Stimulated activated CD4-positive, alpha-beta T cell treated with anti-CD3 and anti-CD28 coated beads, Interleukin-1b, Interleukin-23, amount 100 ng/mL, for 1 hour (primary cell): ENCODE measurements at places on chromosomes 12 and 14.

DNA sequence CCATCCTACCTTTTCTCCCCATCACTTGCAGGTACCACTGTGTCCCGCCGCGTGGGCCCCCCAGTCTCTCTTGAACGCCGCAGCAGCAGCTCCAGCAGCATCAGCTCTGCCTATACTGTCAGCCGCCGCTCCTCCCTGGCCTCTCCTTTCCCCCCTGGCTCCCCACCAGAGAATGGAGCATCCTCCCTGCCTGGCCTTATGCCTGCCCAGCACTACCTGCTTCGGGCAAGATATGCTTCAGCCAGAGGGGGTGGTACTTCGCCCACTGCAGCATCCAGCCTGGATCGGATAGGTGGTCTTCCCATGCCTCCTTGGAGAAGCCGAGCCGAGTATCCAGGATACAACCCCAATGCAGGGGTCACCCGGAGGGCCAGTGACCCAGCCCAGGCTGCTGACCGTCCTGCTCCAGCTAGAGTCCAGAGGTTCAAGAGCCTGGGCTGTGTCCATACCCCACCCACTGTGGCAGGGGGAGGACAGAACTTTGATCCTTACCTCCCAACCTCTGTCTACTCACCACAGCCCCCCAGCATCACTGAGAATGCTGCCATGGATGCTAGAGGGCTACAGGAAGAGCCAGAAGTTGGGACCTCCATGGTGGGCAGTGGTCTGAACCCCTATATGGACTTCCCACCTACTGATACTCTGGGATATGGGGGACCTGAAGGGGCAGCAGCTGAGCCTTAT is 9.2 kb downstream of the ARHGAP9 start:
- no peak for DNase-seq

GRCh38 chr12:4959381-4959780 is 49.7 kb downstream of the KCNA1 start:
- DNase-seq: no peak

DNA sequence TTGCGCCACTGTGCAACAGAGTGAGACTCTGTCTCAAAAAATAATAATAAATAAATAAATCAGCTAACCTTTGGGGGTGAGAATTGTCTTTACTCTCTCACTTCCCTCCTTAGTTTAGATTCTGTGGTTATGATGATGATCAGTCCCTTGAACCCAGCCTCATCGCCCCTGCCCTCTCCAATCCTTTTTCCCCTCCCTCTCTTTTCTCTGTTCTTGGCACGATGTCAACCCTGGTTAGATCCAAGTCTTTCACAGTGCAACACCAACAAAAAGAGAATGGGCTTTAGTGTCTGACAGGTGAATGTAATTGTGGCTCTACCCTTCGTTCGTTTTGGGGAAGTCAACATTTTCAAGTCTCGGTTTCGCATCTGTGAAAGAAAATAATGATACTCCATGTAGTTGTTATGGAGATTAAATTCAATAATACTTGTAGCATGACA is 59.0 kb downstream of the NTN4 start:
- no peak for DNase-seq

- no peak for DNase-seq
Observed at GRCh38 chr12:79402606-79403005, 288.2 kb downstream of the PAWR start.

GRCh38 chr14:64926398-64926995 is 12.2 kb downstream of the CHURC1 start:
- DNase-seq: no peak

DNA sequence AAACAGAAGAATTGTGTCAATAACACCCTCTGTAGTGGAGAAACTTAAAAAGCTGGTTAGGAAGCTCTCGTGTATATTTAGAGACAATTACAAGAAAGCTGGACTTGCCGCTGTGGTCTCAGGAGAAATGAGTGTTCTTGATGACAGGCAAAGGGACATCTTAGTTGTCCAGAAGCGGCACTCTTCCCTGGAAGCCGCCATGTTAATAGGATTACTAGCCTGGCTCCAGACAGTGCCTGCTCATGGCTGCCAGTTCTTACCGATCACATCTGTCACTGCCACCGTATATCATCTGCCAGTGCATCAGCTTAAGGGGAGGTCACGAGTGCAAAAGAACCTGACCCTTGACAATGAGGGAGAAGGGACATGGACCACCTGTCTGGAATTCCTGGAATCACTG is 48.9 kb downstream of the C14orf132 start:
- no peak for DNase-seq

DNA sequence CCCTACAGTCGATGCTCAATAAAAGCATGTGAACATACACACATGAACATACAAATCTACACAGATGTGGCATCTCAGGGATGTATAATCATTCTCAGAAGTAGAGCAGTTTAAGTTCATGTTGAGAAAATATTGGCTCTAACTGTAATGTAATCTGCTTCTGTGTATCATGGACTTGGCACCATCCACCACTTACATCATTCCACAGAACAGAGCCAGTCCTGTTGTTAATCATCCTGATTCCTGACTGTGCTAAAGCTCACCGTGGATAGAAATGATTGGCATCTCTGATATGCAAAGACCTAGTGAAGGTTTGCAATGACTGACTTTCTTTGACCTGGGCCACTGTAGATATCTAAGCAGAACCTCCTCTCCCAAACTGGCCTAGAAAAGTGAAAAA is 1141.3 kb downstream of the BCL11B start:
- DNase-seq: no peak

DNA sequence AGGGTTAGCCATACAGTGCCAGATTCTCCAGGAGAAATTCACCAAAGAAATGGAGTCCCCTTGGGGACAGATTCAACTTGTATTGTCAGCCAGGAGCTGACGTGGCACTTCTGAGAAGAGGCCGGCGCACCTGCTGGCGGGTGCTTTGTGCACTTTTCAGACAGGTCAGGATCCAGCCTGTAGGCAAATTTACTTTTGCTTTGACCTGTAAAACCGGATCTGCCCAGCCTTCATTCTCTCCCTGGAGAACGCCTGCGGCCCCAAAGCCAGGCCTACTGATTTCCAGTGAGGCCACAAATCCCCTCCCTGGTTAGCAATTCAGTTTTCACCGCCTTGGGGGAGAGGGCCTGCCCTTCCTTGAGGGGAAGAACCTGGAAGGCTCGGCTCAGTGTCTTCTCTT is 17.4 kb downstream of the P2RX4 start:
- DNase-seq: no peak

- no peak for DNase-seq
Observed at GRCh38 chr14:72699852-72700257, 194.0 kb downstream of the DPF3 start.

DNA sequence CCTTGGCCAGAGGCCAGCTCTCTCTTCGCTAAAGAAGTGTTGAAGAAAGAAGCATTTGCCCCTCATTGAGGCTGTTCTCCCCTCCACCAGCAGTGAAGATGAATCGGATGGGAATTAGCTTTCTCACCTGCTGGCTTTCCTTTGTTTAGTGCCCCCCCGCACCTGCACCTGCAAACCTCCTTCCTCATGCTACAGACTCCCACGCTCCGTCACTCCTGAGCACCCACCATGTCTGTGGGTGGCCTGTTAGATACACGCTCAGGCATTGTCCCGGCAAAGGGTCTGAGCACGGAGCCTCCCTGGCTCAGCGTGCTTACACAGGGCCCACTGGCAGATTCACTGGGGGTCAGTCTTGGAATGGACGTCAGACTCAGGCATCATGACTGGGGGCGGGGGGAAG is 121.6 kb downstream of the GLT1D1 start:
- DNase-seq: no peak

- DNase-seq: no peak
Observed at GRCh38 chr14:54727929-54728328, 161.0 kb downstream of the SAMD4A start.

DNA sequence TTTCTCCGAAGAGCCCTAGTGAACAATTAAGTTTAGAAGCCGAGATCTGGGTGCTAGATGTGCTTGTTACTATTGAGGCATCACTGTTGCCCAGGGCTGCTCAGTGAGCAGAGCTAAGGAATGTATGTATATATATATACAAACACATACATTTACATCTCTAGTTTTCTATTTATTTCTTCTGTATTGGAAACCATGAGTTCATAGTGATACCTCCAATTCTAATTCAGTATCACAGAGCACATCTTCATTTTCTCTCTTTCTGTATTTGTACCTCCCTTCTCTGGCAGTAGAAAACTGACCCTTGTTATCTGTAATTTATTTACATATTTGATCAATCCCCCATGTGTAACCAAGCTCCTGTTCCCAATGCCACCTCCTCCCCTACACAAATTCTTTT is 40.7 kb upstream of the FUT8 start:
- DNase-seq: no peak

- no peak for DNase-seq
Observed at GRCh38 chr14:79281244-79282152, 929.8 kb downstream of the DIO2 start.

GRCh38 chr12:131894981-131895639 is 688 bp downstream of the ULK1 start:
- no peak for DNase-seq

GRCh38 chr12:96416033-96416799 is 16.0 kb upstream of the CDK17 start:
- no peak for DNase-seq

DNA sequence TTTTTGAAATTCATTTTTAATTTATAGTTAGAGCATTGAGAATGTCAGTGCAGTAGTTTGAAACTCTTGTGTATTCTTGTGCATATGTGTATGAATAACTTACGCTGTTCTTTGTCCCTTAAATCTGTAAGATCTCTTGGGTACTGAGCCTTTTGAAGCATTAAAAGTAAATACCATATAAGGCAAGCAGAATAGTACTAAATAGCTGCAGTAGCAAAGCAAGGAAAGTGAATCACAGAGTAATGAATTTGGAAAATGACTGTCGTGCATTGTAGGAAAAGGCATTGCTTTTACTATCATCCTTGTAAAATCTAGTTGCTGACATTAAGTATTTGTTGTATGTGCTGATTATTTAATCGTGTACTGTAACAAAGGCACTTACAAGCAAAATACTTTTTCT is 12.1 kb downstream of the CNOT2 start:
- DNase-seq: no peak

- DNase-seq: no peak
Observed at GRCh38 chr12:57887631-57888408, 41.3 kb upstream of the CTDSP2 start.

- DNase-seq: peak; percentile 29
Observed at GRCh38 chr12:53065975-53066931, 12.9 kb downstream of the SPRYD3 start.
